ENCODE measurements at places on chromosomes 6 and 20.

- peak; percentile 72 for DNase-seq
Measured at GRCh38 chr20:46117704-46118467, at the start of gene CD40. CD40 (plus strand) TSS chr20:46118314; CDS start chr20:46118344, 30 bp downstream.

- DNase-seq, result no peak
Measured at GRCh38 chr6:103687430-103687829, 1172.3 kb downstream of the HACE1 start.

GRCh38 chr6:148235446-148235845, 107.2 kb upstream of the SASH1 start:
- DNase-seq, result no peak

DNA sequence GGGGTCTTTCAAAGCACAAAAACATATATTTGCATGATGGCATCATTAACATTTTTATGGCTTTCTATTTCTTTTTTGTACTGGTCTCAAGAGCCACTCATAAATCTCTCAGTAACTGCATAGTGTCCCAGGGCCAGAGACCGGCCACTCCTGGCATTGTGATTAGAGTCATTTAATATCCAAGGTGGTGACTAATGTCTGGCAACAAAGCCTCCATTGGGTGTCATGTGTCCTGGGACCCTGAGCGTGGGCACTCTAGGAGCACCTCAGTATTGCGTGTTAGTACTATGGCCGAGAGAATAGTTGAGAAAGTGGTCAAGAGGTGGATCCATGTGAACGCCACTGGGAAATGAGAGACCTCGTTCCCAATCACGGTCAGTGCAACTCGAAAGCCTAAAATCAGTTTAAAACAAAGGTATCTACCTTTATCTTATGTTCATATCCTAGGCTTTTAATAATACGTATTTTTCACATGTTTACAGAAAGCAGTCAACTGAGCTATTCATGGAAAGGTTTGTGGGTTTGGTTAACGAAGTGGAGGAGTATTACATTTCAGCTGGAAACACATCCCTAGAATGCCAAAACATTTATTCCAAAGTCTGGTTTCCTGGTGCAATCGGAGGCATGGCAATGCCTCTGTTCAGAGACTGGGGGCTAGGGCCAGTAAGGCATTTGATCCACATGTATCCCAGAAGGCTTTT, 2.7 kb upstream of the ESR1 start:
- DNase-seq, result no peak

DNA sequence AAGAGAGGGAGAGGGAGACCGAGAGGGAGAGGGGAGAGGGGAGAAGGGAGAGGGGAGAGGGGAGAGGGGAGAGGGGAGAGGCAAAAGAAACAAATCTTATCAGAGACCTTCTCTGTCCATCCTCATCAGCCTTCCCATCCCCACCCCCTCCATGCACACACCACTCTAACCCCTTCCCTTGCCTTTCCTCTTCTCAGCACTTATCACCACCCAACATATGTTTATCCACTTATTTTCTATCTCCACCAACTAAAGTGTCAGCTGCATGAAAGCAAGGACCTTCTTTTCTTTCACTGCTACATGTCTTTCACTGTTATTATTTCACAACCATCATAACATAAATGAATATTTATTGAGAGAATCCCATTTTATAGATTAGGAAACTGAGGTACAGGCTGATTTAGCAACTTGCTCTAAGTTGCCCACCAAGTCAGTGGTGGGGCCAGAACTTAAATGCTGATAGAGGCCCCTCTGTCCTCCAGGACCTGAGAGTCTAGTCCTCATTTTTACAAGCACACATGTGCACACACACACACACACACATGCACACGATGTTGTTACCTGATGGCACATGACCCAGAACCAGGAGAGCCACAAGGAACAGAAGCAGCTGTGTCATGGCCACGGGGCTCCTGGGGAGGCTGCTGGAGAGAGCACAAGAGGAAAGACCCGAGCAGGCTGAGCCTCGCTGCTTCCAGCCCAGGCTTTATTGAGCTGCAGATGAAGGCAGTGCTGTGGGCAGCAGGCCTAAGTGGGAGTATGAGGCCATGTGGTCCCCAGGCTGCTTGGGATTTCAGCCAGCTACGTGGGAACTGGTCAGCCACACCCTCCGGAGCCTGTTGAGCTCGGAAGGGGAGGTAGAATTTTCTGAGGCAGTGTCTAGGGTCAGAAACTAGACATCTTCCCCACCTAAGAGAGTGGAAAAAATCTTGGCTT, 2.3 kb downstream of the DEFB124 start:
- DNase-seq, result no peak

- no peak for DNase-seq
Measured at GRCh38 chr20:50724851-50725723, 6.3 kb upstream of the PARD6B start.

DNA sequence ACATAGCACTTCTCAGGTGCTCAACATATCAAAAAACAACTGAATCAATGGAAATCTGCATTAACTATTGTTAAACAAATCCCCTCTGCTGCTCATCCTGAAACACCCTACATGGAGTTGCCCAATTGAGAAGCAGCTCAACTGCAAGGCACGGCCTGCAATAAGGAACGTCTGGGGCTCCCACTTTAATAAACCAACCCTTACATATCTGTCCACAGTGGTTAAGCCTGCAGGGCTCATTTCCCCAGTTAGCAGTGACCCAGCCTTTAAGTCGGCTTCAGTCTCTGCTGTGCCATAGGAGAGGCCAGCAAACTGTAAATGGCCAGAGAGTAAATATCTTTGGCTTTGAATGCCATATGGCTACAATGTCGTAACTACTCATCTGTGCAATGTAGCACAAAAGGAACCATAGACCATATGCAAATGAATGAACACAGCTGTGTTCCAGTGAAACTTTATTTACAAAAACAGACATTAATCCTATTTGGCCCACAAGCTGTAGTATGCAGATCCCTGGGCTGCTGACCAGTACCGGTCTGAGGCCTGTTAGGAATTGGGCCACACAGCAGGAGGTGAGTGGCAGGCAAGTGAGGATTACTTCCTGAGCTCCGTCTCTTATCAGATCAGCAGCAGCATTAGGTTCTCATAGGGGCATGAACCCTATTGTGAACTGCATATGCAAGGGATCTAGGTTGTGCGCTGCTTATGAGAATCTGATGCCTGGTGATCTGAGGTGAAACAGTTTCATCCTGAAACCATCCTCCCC, 522.7 kb upstream of the CDH4 start:
- no peak for DNase-seq

DNA sequence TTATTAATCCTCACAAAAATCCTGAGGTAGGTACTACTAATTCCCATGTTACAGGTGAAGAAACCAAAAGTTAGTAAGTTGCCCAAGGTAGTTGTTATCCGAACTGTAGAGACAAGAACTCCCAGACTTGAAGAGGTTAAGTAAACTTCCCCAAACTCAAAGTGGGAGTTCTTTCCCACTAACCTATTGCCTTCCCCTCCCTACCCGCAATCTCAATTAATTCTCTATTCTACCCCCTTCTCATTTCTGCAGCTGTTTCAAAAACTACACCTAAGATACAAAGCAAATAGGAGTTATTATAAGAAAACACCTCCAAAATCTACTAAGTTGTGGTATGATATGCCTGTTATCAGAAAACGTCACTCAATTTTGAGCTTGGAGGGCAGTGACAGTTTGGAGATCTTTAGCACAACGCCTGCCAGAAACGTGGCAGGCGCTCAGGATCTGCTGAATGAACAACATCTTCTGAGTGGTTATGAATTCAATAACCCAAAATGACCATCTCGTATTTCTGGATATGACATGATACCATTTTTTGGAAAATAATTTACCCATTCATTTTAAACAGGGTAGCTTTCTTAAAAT, 7.1 kb downstream of the CSNK2A1 start:
- DNase-seq, result no peak

DNA sequence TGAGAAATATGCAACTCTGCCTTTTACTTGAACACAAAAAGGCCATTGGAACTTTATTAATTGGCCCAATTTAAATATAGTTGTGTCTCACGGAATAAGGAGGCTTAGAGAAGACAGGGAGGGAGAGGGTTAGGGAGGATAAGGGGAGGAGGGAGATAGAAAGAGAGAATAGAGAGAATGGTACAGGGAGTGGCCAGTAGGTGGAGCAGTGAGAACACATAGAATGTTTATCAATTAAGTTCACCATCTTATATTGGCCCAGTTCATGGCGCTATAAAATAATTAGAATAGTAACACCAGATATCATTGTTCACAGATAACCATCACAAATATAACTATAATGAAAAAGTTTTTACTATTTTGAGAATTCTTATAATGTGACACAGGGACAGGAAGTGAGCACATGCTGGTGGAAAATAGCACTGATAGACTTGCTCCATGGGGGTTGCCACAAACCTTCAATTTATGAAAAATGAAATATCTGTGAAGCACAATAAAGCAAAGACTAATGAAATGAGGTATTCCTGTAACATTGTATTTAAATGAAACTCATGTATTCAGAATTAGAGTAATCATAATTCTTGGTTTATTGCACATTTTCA, 374.1 kb upstream of the MANEA start:
- no peak for DNase-seq

- no peak for DNase-seq
Measured at GRCh38 chr6:53916804-53917463, 122.1 kb downstream of the LRRC1 start.

DNA sequence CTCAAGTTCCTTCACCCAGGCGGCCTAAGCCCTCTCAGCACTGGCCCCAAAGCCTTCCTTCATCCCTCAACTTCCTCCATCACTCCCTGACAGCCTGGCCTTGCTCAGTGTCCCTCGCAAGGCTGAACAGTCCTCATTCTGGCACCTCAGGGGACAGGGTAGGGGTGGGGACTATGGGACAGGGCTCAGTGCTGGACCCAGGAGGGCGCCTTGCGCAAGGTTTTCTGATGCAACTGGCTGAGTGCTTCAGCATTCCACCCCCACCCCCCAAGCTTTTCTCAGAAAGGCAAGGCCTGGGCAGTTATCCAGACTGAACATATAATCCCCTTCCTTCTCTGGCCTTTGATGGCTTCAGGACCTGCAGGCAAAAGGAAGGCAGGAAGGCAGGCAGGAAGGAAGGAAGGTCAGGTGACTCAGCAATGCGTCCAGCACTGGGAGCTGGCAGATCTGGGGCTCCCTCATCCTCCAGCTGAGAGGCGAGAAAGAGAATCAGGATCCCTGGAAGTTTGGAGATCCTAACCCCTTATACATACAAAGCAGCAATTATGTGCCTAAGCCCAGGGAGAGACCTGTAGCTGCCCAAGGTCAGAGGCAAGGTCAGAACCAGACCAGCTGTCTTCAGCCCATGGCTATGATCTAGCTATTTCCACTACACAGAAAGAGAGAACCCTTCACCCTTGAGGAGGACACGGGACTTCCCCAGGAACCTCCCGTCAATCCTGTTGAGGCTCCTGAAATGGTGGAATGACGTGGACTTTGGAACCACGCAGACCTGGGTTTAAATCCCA, 8.6 kb upstream of the TRIB3 start:
- peak; percentile 73 for DNase-seq

DNA sequence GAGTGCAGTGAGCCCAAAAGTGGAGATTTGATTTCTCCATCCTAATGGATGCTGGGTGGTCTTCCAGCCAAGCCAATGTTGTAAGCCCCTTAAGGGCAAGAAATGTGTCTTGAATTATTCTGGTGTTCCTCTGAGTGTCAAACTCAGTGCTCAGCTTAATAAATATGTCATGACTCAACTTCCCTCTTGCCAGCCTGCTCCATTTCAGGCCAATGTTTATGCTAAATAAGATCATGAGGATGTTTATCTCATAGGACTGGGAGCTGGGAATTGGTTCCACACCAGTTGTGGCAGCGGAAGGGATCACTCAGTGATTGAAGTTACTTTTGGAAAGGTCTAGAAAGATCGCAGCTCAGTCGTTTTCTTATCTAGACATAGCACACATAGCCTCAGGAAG, 90.4 kb upstream of the ISM1 start:
- no peak for DNase-seq

DNA sequence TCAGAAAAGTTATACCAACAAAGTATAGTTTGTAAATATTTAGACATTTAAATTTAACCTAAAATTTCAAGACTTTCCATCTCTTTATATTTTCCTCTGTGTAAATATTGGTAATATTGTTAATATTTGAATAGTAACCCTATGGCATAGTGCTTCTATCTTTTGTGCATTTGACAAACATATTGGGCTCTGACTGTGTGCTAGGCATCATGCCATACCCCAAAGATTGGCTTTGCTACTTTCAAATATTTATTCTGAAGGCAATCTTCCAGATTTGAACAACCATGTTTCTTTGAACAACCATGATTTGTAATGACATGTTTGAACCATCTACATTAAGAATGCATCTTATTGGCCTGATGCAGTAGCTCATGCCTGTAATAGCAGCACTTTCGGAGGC, 15.5 kb upstream of the PRDM1 start:
- DNase-seq, result no peak

GRCh38 chr6:154482858-154483257, 27.6 kb downstream of the CNKSR3 start:
- no peak for DNase-seq

DNA sequence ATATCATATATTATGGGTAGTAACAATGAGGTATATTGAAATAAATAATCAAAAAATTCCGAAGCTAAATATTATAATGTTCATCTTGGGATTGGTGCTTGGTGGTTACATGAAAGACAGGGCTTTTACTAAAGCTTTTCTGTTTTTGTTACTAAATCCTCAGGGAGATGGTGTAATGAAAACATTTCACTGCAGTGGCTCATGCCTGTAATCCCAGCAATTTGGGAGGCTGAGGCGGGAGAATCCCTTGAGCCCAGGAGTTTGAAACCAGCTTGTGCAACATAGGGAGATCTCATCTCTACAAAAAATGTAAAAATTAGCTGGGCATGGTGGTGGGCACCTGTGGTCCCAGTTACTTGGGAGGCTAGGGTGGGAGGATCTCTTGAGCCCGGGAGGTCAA, 42.9 kb downstream of the AFG1L start:
- DNase-seq, result no peak

DNA sequence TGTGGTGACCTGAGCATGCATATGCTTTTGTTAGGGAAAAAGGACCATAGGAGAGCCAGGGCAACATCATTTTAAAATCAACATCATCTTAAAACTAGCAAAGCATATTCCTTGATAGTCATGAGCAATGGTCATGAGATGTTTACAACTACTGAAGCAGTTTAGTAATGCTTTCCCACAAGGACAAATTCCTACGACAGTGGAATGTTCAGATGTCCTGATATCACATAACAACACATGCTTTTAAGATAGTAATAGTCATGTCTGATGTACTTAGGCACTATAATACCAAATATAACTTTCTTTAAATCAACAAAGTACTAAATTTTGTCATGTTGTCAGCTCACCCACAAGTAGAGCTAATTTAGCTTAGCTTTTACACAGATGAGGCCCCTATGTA, 370.3 kb downstream of the HTR1B start:
- no peak for DNase-seq

- peak; percentile 17 for DNase-seq
Measured at GRCh38 chr6:1724616-1725015, 114.9 kb downstream of the FOXC1 start.

- no peak for DNase-seq
Measured at GRCh38 chr6:154232013-154232910, 124.3 kb downstream of the IPCEF1 start.

GRCh38 chr6:14320332-14320731, 202.8 kb downstream of the CD83 start:
- DNase-seq, result no peak

- DNase-seq, result no peak
Measured at GRCh38 chr20:25539742-25540672, 45.3 kb downstream of the NINL start.
